ENCODE measurements at places on chromosomes 11 and 22.
A peak's percentile ranks its signal among the peaks of the same experiment; 100 is the strongest.

GRCh38 chr11:67345920-67346819, 7.2 kb downstream of the POLD4 start:
- no peak for DNase-seq

DNA sequence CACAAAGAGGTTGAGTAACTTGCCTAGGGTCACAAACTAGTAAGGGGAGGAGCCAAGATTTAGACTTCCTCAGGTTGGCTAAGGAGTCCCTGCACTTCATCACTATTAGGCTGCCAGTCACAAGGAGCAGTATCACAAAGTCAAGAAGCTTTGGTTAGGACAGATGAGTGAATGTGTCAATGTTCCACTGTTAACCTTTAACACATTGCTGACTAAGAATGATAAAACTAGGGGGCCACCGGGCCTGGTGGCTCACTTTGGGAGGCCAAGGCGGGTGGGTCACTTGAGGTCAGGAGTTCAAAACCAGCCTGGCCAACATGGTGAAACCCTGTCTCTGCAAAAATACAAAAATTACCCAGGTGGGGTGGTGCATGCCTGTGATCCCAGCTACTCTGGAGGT, 32.0 kb downstream of the TMEM123 start:
- DNase-seq = peak; percentile 5

DNA sequence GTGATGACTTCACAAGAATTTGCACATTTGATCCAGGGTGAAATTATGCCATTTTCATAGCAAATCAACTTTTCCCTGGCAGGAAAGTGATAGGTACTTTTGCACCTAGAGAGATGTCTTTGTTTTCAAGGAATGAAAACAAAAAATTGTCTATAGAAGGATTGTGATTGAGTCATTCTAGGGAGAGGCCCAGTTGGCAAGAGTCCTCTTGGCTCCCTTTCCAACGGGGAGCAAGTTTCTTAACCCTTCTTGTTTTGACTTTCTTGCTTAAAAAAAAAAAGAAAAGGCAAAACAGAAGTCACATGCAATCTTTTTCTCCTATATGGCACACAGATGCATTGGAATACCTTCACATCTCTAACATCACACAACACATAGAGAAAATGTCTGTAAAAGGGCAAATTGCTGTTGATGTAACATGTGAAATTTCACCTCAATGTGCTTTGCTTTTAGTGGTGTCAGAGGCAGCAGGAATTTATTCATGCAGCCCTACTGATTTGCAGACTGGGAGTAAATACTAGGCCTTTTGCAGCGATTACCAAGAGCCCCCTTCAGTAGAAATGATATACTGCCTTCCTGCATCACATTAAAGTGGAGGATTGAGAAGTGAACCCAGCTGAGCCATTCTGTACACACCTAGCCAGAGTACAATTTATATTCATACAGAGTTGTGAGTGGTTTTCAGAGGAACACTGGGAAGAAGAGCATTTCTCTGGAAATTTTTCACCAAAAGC, 290.7 kb upstream of the MPPED2 start:
- DNase-seq = no peak

- DNase-seq = no peak
Measured at GRCh38 chr11:111539426-111540113, 950 bp upstream of the LAYN start.

GRCh38 chr11:134382257-134382656, 29.8 kb downstream of the B3GAT1 start:
- DNase-seq = no peak

DNA sequence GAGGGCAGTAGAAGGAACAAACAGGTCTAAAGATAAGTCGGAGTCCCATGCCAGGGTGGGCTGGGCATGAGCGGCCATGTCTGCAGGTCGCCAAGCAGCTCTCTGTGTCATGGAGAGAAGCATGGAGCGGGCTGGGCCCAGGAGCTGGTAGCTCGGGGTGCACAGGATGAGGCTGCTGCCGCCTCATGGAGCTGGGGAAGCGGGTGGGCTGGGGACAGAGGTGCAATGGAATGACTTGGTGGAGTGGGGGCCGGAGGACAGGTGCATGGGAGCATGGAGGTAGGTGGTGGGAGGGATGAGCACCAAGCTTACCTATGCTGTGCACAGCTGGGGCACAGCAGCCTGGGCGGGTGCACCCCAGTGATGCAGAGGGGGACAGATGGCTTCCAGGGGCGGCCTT, 3.6 kb downstream of the NRXN2 start:
- DNase-seq = no peak

DNA sequence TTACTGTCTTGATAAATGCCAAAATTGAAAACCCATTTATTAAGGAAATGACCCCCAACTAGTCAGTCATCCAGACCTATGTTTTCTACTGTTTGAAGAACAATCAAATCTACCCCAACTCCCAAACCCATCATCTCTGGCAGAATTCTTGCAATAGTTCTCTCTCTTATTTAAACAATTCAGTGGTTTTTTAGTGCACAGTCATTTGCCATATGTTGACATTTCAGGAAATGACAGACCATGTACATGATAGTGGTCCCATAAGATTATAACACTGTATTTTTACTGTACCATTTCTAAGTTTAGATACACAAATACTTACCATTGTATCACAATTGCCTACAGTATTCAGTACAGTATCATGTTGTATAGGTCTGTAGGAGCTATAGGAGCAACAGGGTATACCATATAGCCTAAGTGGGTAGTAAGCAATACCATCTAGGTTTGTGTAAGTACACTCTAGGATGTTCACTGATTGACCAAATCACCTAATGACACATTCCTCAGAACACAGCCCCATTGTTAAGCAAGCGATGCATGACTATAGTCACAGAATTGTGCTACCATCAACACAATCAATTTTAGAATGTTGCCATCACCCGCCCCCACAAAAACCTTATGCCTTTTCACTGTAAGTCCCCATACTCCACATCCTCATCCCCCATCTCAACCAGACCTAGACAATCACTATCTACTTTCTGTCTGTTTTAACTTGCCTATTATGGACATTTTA, 41.8 kb downstream of the MMP20 start:
- DNase-seq = no peak

DNA sequence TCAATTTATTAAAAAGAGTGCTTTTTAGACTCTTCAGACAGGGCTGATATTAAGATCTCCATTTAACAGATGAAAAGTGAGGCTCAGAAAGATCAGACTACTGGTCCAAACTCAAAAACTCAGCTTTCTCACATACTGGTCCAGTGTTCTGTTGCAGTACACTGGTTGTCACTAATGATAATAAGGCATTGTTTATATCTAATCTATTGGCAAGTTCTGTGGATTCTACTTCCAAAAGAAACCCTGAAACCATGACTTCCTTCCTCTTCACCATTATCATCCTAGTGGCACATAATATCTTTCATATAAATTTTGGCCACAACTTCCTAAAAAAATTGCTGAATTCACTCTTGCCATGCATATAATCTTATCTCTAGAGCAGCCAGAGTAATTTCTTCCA, 36.9 kb downstream of the F2 start:
- DNase-seq = no peak

- DNase-seq = no peak
Measured at GRCh38 chr11:129637473-129637872, 178.2 kb upstream of the TMEM45B start.

- DNase-seq = no peak
Measured at GRCh38 chr22:50192436-50193204, 6.9 kb downstream of the TRABD start.

GRCh38 chr11:67581469-67581868, 2.1 kb upstream of the GSTP1 start:
- no peak for DNase-seq

- no peak for DNase-seq
Measured at GRCh38 chr11:27309046-27309445, 54.0 kb downstream of the CCDC34 start.

DNA sequence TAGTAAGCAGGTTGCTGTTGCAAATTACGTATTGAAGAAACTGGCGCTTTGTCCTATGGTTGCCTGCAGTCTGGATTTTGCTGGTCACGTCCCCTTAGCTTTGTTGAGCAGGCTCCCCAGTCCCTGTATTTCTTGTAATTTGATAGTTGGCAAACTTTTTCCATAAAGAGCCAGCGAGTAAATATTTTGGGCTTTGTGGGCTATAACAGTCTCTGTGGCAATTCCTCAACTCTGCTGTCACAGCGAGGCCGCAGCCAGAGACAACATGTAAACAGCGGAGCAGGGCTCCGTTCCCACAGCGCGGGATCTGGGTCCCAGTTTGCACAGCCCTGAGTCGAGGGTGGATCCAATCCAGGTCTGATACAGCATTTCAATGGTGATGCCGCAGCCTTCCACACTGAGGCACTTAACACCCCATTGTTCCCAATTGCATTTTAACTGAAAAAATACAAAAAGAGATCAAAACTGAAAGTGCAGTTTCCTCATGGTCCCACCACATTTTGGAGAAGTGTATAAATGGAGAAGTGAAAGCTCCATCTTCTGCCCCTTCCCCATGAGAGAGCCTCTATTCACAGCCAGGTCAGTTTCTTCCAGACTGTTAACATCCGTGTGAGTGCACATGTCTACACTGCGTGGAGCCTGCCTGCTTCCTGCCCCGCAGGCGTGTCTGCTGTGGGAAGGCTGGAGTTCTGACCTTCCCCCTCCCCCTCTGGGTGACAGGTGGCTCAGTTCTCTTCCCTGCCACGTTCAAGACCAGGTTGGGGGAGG, 89.1 kb downstream of the RPS6KA4 start:
- no peak for DNase-seq

GRCh38 chr11:96127596-96127959, 203.7 kb upstream of the MTMR2 start:
- no peak for DNase-seq

DNA sequence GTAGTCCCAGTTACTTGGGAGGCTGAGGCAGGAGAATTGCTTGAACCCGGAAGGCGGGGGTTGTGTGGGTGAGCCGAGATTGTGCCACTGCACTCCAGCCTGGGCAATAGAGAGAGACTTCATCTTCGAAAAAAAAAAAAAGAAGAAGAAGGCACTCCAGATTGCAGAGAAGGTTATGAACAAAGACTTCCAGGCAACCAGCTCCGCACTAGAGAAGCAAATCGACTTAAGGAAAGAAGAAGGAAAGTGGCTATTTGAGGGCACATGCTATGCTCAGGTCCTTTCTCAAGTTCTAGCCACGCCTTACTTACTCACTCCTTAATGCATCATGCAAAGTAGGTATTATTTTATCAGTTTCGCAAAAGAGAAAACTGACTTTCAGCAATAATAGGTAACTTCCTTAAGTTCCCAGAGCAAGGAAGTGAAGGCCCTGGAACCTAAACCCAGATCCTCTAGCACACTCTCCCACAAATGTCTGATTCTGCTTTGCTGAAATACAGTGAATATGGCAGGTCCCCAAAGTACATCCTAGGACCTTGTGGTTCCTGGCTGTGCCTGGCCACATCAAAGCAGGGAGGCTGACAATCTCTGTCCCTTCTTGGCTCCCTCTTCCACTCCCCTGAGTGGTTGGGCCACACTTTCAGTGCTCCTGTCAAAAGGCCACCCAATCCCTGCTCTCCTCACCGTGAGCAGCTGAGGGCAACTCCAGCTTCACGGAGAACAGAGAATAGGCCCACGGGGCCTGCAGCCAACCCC, 14.2 kb downstream of the CD3E start:
- DNase-seq = no peak

GRCh38 chr11:108235633-108236032, 12.8 kb downstream of the ATM start:
- DNase-seq = no peak

DNA sequence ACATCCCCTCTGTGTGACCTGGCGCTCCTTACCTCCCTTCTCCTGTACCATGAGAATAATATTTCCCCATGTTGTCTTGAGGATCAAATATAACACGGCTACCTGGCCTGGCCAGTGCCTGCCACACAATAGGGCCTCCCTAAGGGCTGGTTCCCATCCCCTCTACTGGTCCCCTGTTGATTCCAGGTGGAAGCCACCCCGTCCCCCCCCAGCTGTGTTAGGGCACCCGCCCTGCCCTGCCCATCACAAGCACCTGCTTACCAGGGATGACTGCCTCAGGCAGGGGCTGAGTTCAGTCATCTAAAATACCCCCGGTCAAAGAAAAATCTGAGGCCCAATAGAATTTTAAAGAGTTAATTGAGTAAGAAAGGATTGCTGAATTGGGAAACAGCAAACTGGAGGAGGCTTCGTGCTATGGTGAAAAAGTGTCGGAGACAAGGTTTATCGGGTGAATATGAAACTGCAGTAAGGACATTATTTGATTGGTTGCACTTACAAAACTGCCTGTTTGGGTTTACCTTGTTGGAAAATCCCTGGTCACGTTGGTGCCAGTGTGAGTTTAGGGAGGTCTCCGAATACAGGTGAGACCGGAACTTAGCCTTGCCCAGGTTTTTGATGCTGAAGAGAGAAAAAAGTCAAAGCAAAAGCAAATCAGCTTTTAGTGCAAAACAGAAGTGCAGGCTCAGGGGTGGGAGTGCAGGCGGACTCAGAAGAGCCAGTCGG, 5.2 kb downstream of the APOL1 start:
- DNase-seq = no peak

DNA sequence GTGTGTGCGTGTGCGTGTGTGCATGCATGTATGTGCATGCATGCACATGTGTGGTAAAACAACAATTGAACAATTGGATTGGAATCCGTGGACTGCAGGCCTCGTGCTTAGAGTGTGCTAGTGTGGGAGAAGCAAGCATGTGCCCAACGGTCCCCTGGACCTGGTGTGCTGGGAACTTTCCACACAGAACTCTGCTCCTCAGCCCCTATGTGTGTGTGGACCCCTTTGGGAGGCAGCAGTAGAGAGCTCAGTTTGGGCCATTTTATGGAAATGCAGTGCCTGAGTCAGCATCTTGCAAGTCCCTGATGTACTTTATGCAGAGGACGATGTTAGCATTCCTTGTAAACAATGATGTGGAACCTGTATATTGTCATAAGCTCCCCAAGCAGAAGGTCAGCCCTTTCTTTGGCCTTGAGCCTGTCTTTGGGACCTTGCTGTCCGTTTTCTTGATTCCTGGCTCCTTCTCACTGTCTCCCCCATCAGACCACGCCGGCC, 167.3 kb downstream of the TBC1D22A start:
- no peak for DNase-seq

- no peak for DNase-seq
Measured at GRCh38 chr11:575313-575995, 816 bp upstream of the PHRF1 start.

DNA sequence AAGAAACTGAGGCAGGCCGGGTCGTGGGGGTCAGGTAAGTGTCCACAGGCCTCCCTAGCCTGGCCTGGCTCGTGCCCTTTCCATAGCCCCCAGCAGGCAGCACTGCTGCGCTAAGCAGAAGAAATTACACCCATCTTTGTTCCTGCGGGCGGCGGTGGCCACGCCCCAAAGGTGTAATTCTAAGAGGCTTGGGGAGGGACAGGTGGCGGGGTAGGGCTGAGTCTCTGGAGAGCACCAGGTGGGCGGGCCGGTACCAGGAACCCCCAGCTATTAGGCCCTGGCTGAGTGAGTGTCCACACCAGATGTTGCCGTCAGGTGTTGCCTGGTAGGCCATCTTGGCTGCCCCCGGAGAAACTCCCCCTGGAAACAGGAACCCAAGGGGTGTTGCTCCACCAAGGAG, 12.3 kb upstream of the ARAP1 start:
- no peak for DNase-seq
